ENCODE measurements at places on chromosomes 6 and 20.

DNA sequence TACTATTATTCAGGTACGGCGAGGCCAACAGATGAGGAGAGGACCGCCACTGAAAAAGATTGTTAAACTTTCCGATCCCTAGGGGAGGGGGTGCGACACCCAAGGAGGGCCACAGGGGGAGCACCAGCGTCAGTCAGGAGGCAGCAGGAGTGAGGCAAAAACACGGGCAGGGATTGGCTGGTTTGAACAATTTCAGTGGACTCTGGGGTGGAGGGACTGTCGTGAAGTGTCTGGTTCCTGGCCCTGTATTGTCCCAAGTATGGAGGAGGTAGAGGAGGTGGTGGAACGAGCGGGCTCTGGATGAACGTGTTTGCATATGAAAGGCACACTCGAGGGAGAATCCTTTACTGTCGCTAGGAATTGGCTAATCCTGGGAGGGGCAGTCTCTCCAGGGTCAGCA lies 32.5 kb upstream of the MCUR1 start:
- DNase-seq = no peak

DNA sequence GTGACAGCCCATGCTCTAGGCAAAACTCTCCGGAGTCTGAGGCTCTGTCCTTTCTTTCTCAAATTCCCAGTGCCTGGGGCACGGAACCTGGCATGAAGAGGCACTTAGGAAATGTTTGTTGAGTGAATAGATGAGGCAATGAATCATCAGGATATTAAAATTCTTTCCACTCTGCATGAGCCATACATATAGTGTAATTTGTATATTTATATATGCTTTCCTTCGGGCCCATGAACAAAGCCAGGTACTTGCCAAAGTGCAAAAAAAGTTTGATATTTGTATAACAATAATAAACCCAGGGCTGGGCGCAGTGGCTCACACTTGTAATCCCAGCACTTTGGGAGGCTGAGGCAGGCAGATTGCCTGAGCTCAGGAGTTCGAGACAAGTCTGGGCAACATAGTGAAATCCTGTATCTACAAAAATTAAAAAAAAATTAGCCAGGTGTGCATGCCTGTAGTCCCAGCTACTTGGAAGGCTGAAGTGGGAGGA lies 212.3 kb upstream of the ZNF217 start:
- no peak for DNase-seq

- no peak for DNase-seq
Observed at GRCh38 chr20:4341804-4342485, 326.6 kb upstream of the RNF24 start.

DNA sequence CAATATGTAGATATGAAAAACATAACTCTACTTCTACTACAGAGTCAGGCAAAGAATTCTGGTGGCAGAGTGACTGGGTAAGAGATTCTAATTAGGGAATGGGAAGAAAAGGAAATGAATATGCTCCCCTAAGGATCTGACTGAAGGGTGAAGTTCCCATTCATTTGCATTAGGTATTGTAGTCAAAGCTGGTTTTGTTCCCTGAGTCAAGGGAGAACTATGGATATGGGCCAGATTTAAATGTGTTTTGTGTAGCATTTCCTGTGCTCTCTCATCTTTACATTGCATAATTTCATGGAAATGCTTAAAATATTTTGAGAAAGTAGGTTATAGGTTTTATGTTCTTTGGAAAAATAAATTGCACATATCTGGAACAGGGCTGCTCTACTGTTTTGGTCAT lies 299.7 kb downstream of the BTBD3 start:
- DNase-seq = no peak

DNA sequence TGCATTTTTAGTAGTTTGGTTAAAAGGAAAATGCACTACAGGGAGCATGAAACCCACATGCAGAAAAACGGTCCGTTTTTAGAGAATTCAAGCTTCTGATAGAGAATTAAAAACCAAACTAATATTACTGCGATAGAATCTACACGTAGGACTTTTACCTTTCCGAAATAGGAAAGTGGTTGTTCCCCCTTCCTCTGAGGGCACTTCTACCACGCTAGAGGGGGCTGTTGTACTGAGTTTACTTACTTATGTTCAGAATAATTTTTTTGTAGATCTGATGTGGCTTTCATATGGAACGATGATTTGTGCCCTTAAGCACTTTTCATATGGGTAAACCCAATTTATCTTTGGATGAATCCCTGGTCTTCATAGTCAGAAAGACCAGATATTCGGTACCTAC lies 264.3 kb upstream of the PLN start:
- peak; percentile 23 for DNase-seq

- no peak for DNase-seq
Observed at GRCh38 chr6:6649824-6650349, 61.4 kb downstream of the LY86 start.

DNA sequence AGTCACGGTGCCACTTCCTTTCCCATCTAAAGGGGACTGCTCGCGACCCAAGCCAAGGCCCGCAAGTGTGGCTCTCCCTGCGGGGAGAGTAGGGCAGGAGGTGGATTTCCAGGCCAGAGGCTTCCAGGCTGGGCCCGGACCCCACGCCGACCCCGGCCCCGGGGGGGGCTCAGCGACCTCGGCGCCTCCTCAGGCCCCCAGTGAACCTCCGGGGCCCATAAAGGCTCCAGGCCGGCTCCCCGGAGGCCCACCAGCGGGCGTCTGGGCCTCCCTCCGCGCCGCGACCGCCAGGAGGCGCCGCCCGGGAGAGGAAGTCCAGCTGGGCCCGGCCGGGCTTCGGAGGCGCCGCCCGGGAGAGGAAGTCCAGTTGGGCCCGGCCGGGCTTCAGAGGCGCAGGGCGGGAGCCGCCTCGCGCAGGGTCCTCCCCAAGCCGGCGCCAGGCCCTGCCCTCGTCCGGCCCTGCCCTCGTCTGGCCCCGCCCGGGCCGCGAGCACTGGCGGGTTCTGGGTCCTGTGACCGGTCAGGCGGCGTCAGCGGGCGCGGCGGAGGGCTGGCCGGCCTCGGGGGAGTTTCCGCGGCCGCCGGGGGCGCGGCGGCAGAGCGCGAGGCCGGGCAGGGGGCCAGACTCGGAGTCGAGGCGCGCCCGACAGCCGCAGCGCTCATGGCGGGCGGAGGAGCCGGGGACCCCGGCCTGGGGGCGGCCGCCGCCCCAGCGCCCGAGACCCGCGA lies at the start of gene RAB32:
TSS of gene RAB32 (plus strand) at position 623 of the 729 bp plus-strand sequence. CDS start at position 662, 39 bp downstream.
- DNase-seq = peak; percentile 76

DNA sequence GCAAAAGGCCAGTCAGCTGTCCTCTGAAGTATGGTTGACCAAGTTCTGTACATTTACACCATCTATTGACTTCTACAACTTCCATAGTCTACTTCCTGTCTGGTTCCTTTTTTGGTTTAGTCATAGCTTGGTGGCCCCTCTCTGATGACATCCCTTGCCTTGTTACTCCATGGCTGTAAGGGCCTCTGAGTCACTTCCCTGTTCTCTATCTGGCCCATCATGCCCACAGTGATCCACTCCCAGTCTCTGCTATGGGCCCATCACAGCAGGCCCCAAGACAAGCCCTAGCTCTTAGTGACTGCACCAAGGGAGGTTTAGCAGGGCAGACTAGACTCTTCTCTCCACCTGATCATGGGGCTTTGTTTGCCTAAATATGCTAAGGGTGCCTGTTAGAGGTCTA lies 441.6 kb downstream of the HACE1 start:
- DNase-seq = no peak

DNA sequence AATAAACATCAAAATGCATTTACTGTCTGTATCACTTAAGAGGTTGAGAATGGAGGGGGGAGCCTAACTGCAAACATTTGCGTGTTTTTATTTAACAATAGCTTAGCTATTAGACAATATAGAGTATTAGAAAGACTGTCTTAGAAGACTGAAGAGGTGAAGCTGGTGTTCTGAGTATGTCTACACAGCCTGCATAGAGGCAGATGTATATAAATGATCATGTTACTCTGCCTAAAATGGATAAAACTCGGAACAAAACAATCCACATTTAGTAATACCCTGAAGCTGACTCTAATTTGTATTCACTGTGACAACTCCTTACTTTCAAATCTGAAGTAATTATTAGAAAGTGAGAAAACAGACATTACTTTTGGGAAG lies 181.9 kb downstream of the GMPR start:
- no peak for DNase-seq

GRCh38 chr20:48234951-48235350 lies 449.7 kb upstream of the SULF2 start:
- no peak for DNase-seq

DNA sequence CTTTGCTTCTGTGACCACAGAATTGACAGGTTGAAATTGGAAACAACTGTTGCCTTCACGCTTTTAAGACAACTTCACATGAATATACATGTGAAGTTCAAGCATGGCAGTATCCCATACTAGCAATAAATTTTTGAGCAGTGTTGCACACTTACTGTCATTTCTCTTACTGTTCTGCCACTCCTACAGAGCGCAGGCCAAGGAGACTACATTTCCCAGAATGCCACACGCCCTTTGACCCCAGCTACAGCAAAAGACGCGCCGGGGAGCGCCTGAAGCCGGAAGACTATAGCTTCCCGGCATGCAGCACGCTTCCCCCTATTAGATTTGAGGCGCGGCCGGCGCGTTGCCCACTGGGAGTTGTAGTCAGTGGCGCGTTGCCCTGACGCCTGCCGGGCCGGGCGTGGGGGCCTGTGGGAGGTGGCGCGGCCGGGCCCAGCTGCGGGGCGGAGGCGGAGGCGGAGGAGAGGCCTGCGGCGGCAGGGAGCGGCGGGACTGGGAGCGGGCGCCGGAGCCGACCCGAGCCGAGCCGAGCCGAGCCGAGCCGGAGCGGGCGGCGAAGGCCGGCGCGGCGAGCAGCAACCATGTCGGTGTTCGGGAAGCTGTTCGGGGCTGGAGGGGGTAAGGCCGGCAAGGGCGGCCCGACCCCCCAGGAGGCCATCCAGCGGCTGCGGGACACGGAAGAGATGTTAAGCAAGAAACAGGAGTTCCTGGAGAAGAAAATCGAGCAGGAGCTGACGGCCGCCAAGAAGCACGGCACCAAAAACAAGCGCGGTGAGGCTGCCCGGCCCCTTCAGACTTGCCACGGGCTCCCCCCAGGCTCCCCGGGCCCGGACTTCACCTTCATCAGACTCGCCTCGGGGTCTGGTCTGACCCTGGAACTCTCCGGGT lies at the start of gene CHMP4B:
TSS of gene CHMP4B (plus strand) at position 464 of the 891 bp plus-strand sequence. CDS start at position 585, 121 bp downstream.
- peak; percentile 98 for DNase-seq

DNA sequence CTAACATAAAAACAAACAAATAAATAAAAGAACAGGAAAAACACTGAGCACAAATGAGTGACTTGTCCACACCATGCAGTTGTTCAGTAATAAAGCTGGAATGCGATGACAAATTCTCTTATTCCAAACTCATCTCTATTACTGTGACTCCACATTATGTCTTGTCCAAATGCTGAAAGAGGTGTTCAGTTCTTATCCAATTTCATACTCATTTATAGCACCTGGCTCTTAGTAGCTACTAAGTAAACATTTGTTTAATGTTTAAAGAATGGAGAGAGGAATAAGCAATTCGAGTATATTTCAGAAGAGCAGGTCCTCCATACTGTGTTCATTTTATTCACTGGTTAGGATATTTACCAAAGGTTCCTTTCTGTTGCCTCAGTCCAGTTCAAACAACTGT lies 439.0 kb upstream of the JAG1 start:
- DNase-seq = no peak

GRCh38 chr6:139647016-139647415 lies 272.6 kb upstream of the CITED2 start:
- no peak for DNase-seq

GRCh38 chr20:53834749-53835148 lies 235.6 kb downstream of the BCAS1 start:
- no peak for DNase-seq

DNA sequence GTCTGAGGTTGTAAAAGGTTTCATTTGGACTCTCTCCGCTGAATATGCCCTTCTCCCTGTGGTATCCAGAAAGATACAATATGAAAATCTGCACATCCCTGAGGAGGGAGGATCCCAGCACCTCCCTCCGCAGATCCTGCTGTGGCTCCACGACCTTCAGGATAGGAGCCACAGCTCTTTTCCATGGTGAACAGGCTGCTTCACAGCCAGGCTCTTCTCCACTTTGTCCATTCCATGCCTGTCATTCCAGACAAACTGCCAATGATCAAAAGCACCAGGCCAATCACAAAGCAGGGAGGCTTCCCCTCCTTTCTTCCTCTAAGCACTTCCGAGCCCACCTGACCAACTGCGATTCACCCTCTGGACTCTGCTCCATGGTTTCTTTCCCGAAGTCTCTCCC lies 339.8 kb downstream of the ESR1 start:
- DNase-seq = no peak

GRCh38 chr6:70186461-70186860 lies 116.4 kb downstream of the COL9A1 start:
- DNase-seq = no peak

DNA sequence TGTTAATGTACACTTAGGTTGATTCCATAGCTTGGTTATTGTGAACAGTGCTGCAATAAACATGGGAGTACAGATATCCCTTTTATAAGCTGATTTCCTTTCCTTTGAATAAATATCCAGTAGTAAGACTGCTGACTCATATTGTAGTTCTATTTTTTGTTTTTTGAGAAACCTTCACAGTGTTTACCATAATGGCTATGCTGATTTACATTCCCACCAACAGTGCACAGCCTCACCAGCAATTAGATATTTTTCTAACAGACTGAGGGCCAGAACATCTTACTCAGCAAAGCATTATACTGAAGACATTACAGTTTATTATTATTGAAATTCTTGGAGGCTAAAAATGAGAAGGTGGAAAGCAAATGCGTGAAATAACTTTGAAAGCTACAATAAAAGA lies 187.3 kb upstream of the HEY2 start:
- no peak for DNase-seq

GRCh38 chr20:25464501-25465242 lies 57.2 kb downstream of the GINS1 start:
- DNase-seq = no peak

DNA sequence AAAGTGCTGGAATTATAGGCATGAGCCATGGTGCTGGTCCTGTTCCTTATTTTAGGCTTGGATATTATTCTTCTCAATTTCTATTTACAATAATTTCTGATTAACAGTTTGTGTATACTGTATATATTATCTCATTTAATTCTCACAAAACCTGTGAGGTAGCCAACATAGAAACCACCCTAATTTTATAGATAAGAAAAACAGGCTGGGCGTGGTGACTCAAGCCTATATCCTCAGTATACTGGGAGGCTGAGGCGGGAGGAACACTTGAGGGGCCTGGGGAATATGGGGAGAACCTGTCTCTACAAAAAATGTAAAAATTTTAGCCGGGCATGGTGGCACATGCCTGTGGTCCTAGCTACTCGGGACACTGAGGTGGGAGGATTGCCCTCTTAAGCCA lies 3.8 kb upstream of the AFG1L start:
- DNase-seq = no peak

DNA sequence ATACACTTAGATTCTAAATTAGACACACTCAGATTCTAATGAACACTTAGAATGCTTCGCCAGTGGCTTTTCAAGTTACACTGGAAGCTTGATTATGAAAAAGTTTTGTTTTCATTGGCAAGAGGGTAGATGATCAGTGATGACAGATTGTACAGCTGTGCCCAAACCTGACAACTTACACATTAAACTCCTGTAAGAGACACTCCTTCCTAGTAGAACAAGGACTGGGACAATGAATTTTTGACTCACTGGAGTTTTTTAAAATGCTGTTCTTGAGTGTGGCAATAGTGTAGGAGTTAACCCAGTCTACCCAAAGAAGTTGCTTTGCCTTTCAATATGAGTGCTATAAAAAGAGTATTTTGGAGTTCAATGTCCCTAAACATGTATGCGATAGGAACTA lies 140.8 kb downstream of the SLC16A10 start:
- DNase-seq = no peak

- no peak for DNase-seq
Observed at GRCh38 chr6:1494671-1495070, 105.3 kb downstream of the FOXF2 start.
